ENCODE measurements at places on chromosomes 5 and 9. TPM values are rescaled to one million over a fixed set of nuclear protein-coding genes. Genes with fewer than 3 reads are reported as not detected.

APBB3 gene
- 48.8 TPM for total RNA-seq

GRCh38 chr5:97923496-97923895 is 740.4 kb upstream of the RIOK2 start:
- DNase-seq = no peak

- no peak for DNase-seq
These were observed 166.1 kb downstream of the CACNA1B start for GRCh38 chr9:138043411-138044345.

DNA sequence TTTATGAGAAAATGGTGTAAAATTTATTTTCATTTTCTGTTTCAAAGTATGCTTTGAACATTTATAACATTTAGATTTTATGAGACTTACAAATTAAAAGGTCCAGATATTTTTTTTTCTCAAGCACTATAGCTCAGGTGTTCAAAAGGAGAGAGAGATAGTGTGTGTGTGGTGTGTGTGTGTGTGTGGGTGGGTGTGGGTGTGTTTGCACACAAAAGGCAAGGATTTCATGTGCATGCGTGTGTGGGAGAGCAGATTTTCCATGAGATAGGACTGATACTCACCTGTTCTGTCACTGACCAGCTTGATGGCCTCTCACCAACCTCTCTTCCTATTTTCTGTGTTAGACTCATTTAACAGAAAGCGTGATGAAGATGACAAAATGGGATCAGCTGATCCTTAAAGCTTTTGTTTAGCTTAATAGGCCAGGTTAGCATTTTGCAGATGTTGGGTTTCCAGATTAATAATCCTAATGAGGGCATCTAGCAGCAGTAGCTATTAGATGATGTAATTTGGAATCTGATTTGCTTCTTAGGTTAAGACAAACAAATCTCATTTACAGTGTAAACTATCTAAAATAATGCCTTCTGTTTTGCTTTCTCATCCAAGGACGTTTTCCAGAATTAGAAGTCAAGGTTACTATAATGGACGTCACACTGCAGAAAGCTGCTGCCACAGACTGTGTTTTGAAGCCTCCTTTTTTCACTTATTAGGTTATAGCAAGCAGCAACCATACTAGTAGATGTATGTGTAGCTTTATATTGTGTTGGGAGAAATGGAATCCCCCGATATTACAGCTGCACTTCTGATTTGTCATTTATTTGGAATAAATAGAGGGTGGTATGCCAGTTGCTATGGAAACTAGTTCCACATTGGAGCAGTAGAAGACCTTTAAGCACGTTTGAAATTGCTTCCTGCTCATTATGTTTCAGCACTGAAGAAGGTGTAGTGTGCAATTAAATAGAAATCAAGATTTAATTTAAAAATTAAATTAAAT is 355.6 kb downstream of the TAF11L14 start:
- no peak for DNase-seq

DNA sequence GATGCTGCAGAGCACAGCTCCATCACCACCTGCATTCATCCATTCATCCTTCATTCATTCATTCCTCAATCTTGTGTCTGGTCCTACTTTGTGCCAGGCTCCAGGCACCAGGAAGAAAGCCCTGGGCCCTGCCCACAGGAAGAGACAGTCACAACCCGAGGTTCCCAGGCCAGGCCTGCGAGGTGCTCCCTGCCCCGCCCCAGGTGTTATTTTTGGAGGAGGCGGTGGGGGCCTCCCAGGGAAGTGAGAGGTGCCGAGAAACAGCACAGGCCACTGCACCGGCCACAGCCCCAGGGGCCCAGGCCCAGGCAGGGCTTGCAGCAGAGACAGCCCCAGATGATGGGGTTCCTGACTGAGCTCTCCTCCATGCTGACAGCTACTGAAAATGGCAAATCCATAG is 33.4 kb downstream of the VAV2 start:
- DNase-seq = no peak

DNA sequence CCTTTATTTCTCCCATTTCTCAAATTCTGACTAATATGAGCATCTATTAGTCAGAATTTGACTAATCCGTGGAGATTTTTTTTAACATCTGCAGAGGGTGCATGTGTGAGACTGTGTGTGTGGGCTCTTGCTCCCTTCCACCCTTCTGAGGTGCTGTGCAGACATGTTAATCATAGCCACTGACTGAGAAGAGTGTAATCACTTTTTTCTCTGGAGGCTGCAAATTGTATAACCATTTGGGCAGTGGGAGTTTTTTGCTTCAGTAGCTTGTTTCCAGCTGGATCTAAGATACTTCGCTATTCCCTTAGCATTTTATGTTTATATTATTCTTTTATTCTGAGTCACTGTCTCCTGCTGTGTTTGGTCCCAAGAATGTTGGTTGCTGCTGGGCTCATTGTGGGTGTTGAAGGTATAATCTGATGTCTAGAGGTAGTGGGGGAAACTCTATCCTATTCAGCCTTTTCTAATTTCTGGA is 66.2 kb downstream of the ARHGEF28 start:
- DNase-seq = no peak

DNA sequence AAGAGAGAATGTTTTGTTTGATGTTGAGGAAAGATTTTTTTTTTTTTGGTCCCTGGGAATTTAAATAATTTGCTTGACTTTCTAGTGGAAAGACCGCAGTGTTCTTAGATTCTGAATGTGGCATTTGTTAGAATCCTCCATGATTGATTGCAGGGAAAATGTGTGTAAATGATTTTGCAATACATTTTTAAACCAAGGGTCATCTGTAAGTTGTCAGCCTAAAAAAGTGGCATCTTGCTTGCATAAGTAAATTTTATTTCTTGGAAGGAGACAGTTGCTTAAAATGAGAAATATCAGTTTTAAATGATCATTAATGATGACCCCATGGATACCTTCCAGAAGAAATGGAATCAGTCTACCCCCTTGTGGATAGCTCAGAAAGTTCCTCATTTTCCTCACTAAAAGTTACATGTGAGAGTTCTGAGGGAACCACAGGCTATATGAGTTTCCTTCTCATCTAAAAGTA is 105.1 kb upstream of the SLC25A48 start:
- DNase-seq = no peak

- no peak for DNase-seq
These were observed 28.9 kb downstream of the SHC3 start for GRCh38 chr9:89149726-89150125.

GRCh38 chr9:108860764-108861163 is 1.3 kb upstream of the ACTL7A start:
- DNase-seq = no peak

DNA sequence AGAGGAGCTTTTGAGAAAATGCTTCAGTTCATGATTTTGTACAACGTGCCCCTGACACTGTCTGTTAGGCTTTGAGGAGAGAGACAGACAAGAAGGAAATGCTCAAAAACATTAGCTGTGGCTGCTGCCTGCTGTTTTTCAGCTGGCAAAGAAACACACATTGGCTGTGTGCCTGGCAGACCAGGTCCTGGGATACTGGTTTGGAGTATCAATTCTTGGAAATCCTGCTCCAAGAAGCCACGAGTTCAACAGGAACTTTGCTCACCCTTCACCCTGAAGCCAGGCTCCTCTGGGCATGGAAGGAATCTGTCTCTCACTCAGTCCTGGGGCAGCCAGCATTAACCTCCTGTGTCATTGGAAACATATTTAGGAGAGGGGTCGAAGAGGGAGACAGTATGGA is 245.5 kb downstream of the AUH start:
- DNase-seq = no peak

- DNase-seq = no peak
These were observed 272.1 kb upstream of the CCNG1 start for GRCh38 chr5:163165277-163165676.

TSSK1B gene
- total RNA-seq = 0.63 TPM

DNA sequence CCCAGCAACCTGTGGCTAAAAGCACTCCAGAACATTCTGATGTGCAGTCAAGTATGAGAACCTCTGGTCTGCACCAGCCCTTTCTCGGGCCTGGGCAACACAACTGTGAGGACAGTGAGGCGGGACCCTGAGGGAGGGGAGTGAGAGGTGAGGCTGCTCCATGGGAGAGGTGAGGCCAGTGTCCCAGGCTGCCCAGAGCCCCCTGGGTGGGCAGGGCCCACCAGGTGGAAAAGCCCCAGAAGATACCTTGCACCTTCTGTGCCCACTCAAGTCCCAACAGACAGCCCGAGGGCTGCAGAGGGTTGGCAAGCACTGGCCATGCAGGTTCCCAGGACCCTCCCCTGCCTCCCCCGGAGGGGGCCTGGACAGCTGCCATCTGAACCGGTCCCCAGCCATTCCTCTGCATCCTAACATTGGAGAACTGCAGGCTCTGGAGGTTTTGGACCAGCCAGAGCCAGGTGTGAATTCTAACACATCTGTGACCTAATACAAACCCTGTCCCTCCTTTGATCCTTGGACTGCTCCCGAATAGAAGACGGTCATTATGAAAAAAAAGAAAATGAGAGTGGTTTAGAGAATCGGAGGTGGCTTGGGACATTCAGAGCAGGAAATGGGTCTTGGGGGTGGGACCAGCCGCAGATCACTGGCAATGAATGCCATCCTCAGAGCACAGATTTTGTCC is 57.0 kb downstream of the DUSP1 start:
- DNase-seq = no peak

GRCh38 chr9:133476036-133476931 is 2.6 kb downstream of the SLC2A6 start:
- DNase-seq = no peak

DNA sequence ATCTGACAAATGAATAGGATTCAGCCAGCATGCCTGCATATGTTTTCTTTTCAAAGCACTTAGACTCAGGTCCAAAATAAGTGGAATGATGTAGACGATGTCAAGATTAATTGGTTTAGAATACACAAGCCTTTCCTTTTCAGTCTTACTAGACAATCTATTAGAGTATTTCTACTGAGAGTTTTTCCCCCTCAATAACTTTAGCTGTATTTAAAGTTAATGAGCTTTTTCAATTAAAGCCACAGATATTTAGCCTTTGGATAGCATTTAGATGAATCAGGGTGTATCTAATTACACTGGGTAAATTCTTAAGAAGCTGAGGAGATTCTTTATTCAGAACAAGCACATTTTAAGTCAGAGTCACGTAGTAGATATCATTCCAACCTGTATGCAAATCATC is 198.7 kb upstream of the MPDZ start:
- no peak for DNase-seq

GRCh38 chr5:143649937-143650621 is 161.9 kb upstream of the HMHB1 start:
- DNase-seq = no peak

ST8SIA4 gene
- 3.8 TPM for total RNA-seq

- DNase-seq = no peak
These were observed 7.1 kb upstream of the NKX2-5 start for GRCh38 chr5:173242079-173242478.

- no peak for DNase-seq
These were observed 55.6 kb upstream of the SPTLC1 start for GRCh38 chr9:92170848-92171247.

GRCh38 chr5:177035976-177036375 is 13.5 kb downstream of the ZNF346 start:
- DNase-seq = no peak

PCDHA1 gene
- total RNA-seq = not detected

C1QTNF2 gene
- 5.0 TPM for total RNA-seq

DMGDH gene
- total RNA-seq = 20.1 TPM

GRCh38 chr5:155799308-155799707 is 527.7 kb upstream of the SGCD start:
- DNase-seq = no peak

PCSK1 gene
- total RNA-seq = 0.42 TPM

SPINK13 gene
- not detected for total RNA-seq

CDO1 gene
- total RNA-seq = 536 TPM

OR1J2 gene
- not detected for total RNA-seq

GRCh38 chr5:132490484-132491367 is at the start of gene IRF1:
Gene IRF1 (minus strand): TSS chr5:132490773. CDS start chr5:132489478, 1,295 bp downstream.
- DNase-seq = peak; percentile 94

GRCh38 chr9:81375187-81376100 is 313.9 kb downstream of the TLE1 start:
- no peak for DNase-seq

DNA sequence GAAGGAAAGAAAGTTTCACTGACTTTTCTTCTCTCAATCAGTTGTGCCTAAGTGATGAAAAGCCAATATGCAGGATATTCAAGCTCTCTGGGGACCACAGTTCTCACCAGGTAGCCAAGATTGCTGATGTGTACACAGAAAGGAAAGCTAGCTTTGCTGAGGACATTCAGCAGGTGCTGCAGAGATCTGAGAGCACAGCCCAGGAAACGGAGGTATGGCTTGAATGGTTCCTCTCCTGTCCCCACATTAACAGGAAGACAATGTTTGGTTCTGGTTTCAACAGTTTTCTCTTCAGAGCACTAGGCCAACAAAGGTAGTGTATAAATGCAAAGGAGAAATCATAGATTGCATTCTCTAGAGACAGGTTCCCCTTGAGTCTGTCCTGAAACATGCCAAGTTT is 69.6 kb downstream of the PTPDC1 start:
- DNase-seq = no peak

GRCh38 chr5:32173267-32174010 is 680 bp downstream of the GOLPH3 start:
- DNase-seq = peak; percentile 58

FBP1 gene
- total RNA-seq = 4.8 TPM

NAIF1 gene
- total RNA-seq = 9.0 TPM

- peak; percentile 78 for DNase-seq
These were observed 182.1 kb downstream of the DMRT2 start for GRCh38 chr9:1231998-1232919.

AGXT2 gene
- not detected for total RNA-seq

DNA sequence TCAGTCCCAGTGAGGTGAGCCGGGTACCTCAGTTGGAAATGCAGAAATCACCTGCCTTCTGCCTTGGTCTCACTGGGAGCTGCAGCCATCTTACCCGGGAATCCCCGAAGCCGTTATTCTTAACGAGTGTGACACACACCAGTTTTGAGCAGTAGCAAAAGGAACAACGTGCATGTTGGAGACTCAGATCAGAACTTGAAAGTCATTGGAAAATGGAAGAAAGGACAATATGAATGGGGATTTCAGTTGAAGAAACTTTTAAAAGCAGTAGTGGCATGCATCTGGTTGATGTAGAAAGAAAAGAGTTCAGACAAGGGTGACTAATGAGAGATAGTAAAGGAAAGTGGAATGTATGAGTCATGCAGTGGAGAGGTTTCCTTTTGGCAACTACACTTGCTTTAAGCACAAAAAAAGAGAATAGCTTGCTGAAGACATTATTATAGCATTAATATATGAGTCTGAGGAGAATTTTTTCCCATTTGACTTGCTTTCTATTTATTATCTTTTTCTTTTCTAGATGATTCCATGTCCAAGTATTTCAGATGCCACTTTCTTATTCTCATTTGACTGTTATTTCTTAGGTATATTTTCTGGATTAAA is 44.4 kb upstream of the ANKDD1B start:
- DNase-seq = no peak

CAAP1 gene
- 43.2 TPM for total RNA-seq

CCIN gene
- not detected for total RNA-seq

DNA sequence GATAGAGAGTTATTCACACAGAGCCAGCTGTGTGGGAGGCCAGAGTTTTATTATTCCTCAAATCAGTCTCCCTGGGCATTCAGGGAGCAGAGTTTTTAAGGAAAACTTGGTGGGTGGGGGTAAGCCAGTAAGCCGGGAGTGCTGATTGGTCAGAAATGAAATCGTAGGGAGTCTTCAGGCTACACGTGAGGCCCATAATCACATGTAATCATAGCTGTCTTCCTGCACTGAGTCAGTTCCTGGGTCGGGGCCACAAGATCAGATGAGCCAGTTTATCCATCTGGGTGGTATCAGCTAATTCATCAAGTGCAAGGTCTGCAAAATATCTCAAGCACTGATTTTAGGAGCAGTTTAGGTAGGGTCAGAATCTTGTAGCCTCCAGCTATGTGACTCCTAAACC is 10.8 kb upstream of the TTC39B start:
- no peak for DNase-seq

GRCh38 chr5:146622391-146622790 is 106.4 kb upstream of the GPR151 start:
- no peak for DNase-seq

- DNase-seq = no peak
These were observed 21.3 kb downstream of the AHRR start for GRCh38 chr5:342501-343460.
